CD8-positive, alpha-beta T cell (primary cell): ENCODE measurements at places on chromosomes 7 and 10.

DNA sequence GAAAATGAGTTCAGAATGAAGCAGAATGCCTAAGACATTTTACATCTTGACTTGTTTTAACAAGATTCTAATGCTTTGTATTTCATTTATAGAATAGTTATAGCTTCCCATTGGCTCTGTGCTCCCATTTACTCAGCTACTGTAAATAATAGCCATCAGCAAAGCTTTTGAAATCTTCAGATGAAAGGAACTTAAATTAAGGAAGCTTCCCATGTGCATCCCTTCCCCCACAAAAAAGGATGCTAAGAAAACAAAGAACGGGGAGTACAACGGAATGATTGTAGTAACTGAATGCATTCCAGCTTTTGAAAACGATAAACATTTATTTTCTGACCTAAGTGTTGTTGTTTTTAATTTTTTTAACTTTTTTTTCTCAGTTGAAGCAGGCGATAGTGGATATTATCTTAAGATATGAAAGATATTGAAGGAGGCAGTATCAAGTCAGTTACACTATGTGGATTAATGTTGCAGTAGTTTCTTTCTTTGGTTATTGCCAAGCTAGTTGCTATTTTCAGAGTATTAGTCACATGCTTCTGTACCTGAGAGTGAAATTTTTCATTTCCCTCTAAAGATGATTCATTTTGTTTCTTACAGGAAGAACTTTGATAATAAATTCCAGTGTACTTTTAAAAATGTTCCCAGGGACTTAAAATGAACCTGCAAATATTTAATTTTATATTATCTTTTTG, 129.2 kb downstream of the KCND2 start:
- no peak for DNase-seq

GRCh38 chr7:71384094-71384493, 252.2 kb downstream of the GALNT17 start:
- DNase-seq = no peak

GRCh38 chr10:113302062-113302461, 250.8 kb upstream of the HABP2 start:
- DNase-seq = no peak

GRCh38 chr7:118626739-118627138, 402.2 kb downstream of the ANKRD7 start:
- no peak for DNase-seq

- DNase-seq = peak; percentile 73
Observed at GRCh38 chr10:80493522-80494051, 39.5 kb downstream of the TSPAN14 start.

- DNase-seq = peak; percentile 70
Observed at GRCh38 chr7:149209518-149210269, 14.3 kb downstream of the ZNF282 start.

- DNase-seq = no peak
Observed at GRCh38 chr7:30549931-30550493, 44.7 kb upstream of the GARS1 start.

GRCh38 chr7:123769371-123769770, 20.6 kb upstream of the WASL start:
- DNase-seq = no peak

GRCh38 chr10:102581401-102581800, 62.9 kb upstream of the TRIM8 start:
- DNase-seq = no peak

GRCh38 chr7:157436763-157437480, 100.1 kb downstream of the DNAJB6 start:
- no peak for DNase-seq

DNA sequence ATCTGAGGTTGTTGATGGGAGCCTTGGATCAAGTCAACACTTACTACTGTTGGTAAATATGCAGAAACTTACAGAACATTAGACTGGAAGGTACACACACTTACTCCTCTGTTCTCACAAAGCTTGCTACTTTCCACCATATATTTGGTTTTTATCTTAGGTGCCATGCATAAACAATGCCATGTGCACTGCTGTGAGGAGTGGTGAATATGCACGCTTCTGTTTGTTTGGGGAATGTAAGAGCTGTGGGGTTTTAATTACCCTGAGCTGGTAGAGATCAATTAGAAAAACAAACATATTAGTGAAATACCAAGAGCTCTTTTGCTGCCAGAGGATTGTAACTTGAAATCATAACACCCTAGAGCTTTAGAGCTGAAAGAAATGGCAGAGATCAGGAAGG, 79.8 kb upstream of the ARID5B start:
- no peak for DNase-seq

- no peak for DNase-seq
Observed at GRCh38 chr7:104160375-104160774, 47.4 kb downstream of the ORC5 start.

DNA sequence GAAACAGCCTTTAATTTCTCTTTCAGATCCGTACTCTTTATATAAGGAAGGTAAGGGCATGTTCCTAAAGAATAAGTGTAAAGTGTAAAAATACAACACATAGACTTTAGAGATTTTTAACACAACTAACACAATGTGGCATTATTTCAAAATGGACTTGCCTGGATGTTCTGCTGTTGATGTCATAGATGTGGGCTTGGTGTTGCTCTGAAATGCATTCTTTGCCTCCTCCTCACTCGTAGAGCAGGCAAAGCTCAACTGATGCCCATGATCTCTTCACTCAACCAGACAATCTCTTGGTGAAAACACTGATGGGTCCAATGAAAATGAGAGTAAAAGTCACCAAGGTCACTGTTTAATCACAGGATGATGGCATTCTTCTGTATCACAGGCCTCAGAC, 174.2 kb upstream of the TCERG1L start:
- DNase-seq = no peak

DNA sequence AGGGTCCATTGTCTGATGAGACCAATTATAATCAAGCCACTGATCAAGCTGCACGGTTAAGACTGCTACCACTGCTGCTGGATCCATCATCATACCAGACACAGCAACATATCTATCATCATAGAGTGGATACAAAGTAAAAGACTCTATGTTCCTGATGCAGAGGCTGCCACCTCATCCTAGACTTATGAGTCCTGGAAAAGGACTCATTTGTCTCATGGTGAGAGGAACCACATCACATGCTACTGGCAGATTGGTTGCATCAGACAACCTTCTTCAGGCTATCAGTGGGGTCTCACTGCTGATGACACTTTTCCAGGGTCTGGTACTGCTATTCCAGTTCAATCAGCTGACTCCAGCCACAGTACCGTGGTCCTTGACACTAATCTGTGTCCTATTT, 79.0 kb downstream of the ABI1 start:
- DNase-seq = no peak

DNA sequence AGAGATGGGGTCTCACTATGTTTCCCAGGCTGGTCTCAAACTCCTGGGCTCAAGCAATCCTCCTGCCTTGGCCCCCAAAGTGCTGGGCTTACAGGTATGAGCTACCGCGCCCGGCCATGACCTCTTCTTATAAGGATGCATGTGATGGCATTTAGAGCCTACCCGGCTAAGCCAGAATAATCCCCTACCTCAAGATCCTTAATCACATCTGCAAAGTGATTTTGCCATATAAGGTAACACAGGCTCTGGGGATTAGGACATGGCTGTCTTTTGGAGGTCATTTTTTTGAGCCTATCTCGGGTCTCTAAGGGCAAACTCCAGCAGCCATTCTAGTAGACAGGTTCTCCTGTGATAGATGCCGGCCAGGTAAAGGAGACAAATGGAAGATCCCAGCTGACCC, 39.6 kb downstream of the GTF2IRD1 start:
- DNase-seq = no peak

DNA sequence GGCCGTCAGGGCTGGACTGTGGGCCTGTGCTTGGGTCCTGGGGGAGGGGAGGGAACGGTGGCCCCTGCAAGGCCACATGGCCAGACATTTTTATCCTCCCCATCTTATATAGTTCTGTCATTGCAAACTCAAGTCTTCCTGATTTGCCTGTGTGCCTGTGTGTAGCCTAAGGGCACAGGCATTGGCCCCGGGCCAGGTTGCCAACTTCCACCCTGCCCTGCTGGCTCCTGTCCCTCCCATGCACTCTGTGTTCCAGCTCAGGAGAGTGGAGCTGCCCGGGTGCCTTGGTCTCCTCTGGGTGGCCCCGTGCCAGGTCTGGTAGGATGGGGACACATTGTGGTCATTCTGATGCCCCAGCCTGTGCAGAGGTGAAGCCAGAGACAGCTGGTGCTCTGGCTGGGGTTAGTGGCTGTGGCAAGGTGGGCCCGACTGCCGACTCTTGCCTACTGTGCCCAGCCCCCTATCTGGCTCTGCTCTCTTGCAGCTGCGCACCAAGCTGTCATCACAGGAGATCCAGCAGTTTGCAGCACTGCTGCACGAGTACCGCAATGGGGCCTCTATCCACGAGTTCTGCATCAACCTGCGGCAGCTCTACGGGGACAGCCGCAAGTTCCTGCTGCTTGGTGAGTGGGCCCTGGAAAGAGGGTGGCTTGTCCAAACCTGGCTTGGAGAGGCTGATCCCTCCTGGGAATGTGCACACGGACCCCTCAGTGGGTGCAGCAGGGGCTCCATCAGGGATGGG, 14.8 kb downstream of the NACAD start:
- no peak for DNase-seq

DNA sequence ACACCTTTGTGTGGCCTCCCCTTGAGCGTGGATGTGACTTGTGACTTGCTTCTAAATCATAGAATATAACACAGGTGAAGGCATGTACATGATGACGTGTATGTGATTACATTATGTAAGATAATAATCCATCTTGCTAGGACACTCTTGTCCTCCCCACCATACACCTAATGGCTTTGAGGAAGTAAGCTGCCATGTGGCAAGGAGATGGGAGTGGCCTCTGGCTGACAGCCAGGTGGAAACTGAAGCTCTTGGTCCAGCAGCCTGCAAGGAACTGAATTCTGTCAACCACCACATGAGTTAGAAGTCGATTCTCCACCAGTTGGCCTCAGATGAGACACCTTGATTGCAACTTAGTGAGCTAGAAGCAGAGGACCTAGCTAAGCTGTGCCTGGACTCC, 67.4 kb upstream of the ELN start:
- no peak for DNase-seq

GRCh38 chr10:26468700-26469099, 30.6 kb downstream of the APBB1IP start:
- peak; percentile 63 for DNase-seq

- DNase-seq = no peak
Observed at GRCh38 chr7:2930310-2931033, 86.4 kb upstream of the GNA12 start.

DNA sequence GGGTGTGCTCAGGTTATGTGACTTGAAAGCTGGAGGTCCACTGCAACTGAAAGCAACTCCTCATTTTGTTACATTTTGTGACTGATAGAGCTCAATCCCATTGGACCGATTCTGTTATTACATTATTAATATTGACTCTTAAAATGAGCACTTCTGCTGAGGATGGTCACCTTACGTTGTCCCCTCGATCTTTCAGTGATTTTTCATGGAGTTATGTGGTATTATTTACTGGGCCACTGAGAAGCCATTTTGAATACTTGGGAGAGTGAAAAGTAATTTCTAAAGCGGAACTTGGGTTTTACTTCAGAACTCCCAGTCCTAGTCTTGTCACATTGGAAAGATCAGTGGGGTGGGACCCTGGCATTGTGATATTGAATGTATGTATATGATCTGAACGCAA, 96.3 kb upstream of the FAM180A start:
- no peak for DNase-seq

- DNase-seq = no peak
Observed at GRCh38 chr7:130322615-130323014, 22.0 kb upstream of the CPA5 start.

- DNase-seq = no peak
Observed at GRCh38 chr7:18552316-18552916, 56.9 kb downstream of the HDAC9 start.

GRCh38 chr10:103885617-103886016, 30.2 kb upstream of the SH3PXD2A start:
- DNase-seq = no peak

- DNase-seq = no peak
Observed at GRCh38 chr10:1011696-1012095, 14.0 kb downstream of the IDI2 start.

- no peak for DNase-seq
Observed at GRCh38 chr10:98269435-98269912, 1.5 kb upstream of the LOXL4 start.

- no peak for DNase-seq
Observed at GRCh38 chr7:158186864-158187693, 400.5 kb downstream of the PTPRN2 start.

GRCh38 chr7:49635800-49636199, 137.6 kb upstream of the VWC2 start:
- DNase-seq = no peak
